Small intestine (tissue), 16 donors: ENCODE measurements at places on chromosomes 7 and 10.

GRCh38 chr7:2149672-2150444 is 82.9 kb downstream of the MAD1L1 start:
- peak; percentile 44 for DNase-seq
- peaks cover 47% of the 10 kb centered on the region for H3K36me3 ChIP-seq
- H3K4me3 ChIP-seq: no peak overlapping the region
- H3K27ac ChIP-seq: no peak overlapping the region

- peaks cover 8% of the 10 kb centered on the region for H3K36me3 ChIP-seq
- H3K4me1 ChIP-seq: no peaks in the 10 kb centered on the region
- peak; percentile 75 for DNase-seq
- H3K27me3 ChIP-seq: no peaks in the 10 kb centered on the region
Observed at GRCh38 chr10:79221110-79222051, 125.9 kb upstream of the PPIF start.

DNA sequence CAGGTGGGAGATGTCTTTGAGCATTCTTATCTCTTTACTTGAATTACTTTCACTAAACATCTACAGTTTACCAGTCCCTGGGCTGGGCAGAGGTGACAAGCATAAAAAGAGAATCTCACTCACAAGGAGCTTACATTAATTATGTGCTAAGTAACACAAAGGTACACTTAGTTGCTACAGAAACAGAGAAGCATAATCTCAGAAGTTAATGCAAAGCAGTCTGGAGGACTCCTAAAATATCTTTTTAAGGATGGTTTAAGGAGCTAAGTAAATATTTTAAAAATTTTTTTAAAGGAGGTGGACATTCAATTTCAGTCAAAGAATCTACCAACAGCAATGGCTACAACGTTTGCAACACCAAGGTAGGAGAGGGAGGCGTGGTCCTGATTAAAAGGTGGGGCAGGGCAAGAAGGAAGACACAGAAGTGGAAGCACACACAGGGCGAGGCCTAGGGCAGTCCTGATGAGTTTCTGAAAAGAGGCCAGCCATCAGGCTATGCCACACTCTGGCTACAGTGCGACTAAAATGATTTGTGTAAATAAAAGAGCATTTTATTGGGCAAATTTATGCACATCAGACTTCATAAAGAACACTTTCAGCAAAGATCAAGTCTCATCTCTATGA is 5.3 kb downstream of the LARP4B start:
- no peaks in the 10 kb centered on the region for H3K27me3 ChIP-seq
- H3K4me3 ChIP-seq: no peak overlapping the region
- H3K4me1 ChIP-seq: peaks cover 10% of the 10 kb centered on the region
- H3K36me3 ChIP-seq: peaks cover 32% of the 10 kb centered on the region

DNA sequence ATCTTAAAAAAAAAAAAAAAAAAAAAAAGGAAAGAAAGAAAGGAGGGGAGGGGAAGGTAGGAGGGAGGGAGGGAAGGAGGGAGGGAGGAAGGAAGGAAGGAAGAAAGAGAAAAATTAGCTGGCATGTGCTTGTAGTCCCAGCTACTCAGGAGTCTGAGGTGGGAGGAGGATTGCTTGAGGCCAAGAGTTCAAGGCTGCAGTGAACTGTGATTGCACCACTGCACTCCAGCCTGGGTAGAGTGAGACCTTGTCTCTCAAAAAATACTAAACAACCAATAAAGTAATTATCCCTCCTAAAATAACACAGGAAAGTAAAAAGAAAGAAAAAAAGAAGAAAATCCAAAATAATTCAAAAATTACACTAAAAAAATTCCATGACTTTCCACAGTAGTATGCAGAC is 13.8 kb upstream of the NRF1 start:
- H3K27ac ChIP-seq: no peak overlapping the region
- no peaks in the 10 kb centered on the region for H3K36me3 ChIP-seq
- no peaks in the 10 kb centered on the region for H3K27me3 ChIP-seq
- no peaks in the 10 kb centered on the region for H3K4me1 ChIP-seq

GRCh38 chr10:56547163-56547562 is 186.1 kb upstream of the ZWINT start:
- DNase-seq: no peak
- no peak overlapping the region for H3K4me3 ChIP-seq
- H3K4me1 ChIP-seq: no peaks in the 10 kb centered on the region
- H3K27me3 ChIP-seq: no peaks in the 10 kb centered on the region
- H3K36me3 ChIP-seq: no peaks in the 10 kb centered on the region

DNA sequence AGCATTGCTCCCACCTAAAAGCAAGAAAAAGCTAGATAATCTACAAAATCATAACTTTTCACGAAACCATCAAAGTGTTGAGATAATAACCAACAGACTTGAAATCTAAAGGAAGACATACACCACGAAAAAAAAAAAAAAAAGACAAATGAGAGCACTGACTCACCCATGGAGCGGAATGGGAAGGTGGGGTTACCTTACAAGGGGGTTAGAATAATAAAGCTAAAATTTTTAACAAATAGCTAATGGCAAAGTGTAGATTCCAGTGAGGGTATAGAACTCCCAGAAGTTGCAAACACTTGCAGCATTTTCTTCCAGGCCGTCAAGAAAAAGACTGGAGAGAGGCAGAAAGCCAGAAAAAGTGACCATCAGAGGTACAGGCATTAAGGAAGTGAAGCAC is 27.2 kb downstream of the IPMK start:
- H3K4me3 ChIP-seq: no peak overlapping the region
- H3K4me1 ChIP-seq: no peaks in the 10 kb centered on the region
- DNase-seq: no peak
- H3K27ac ChIP-seq: no peak overlapping the region
- H3K36me3 ChIP-seq: peaks cover 4% of the 10 kb centered on the region

- H3K4me1 ChIP-seq: no peaks in the 10 kb centered on the region
- no peak overlapping the region for H3K4me3 ChIP-seq
- no peak for DNase-seq
- H3K27ac ChIP-seq: no peak overlapping the region
- H3K36me3 ChIP-seq: no peaks in the 10 kb centered on the region
Observed at GRCh38 chr10:113846036-113846435, 7.8 kb downstream of the DCLRE1A start.

- H3K4me3 ChIP-seq: no peak overlapping the region
- H3K36me3 ChIP-seq: peaks cover 2% of the 10 kb centered on the region
- DNase-seq: no peak
Observed at GRCh38 chr7:5591278-5591874, 167.7 kb upstream of the TNRC18 start.

DNA sequence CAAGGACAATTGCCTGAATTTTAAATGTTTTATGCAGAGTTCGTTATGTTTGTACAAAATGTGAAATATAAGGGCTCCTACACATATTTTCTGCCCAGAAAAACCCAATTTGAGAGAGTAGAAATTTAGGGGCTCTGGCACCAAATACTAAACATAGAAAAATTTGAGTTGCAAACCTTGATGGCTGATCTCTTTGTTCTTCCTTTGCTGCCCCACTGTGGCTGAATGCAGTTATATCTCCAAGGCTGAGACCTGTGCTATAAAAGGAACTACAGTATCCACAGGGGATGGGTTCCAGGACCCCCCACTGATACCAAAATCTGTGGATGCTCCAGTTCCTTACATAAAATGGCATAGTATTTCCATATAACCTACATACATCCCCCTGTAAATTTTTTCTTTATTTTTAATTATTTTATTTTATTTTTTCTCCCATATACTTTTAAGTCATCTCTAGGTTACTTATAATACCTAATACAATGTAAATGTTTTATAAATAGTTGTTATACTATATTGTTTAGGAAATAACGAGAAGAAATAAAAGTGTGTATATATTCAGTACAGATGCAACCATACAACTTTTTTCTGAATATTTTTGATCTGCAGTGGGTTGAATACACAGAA is 22.5 kb downstream of the CFAP43 start:
- no peak overlapping the region for H3K4me3 ChIP-seq
- no peak overlapping the region for H3K27ac ChIP-seq
- peak; percentile 55 for DNase-seq

GRCh38 chr7:26787701-26788100 is 76.7 kb downstream of the SKAP2 start:
- no peaks in the 10 kb centered on the region for H3K4me1 ChIP-seq
- H3K36me3 ChIP-seq: no peaks in the 10 kb centered on the region
- H3K27me3 ChIP-seq: no peaks in the 10 kb centered on the region
- no peak overlapping the region for H3K27ac ChIP-seq
- DNase-seq: no peak
- H3K4me3 ChIP-seq: no peak overlapping the region

DNA sequence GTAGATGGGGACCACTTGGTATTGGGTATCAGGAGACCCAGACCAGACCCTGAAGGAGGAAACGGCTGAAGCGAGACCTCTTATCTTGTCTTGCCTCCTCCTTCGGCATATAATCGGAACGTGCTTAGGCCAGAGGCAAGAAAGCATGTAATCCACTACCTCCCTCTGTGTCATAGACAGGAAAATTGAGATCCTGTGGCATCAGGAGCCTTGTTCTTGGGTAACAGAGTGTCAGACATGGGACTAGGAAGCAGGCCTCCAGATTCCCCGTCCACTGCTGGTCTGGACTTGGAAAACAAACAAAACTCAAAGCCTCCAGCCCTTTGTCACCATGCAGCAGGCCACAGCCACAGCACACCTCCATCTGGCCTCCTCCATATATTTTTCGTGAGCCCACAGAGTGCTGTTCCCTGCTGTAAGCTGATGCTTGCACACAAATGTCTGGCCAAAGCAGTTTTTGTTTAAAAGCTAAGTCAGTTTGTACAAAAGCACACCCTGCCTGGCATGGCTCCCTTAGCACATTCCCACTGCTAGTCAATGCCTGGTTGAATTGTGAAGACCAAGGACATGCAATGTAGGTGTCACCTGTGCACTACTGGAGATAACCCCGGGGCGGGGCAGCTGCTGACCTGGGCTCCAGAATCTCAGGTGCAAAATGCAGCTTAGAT is 510.9 kb downstream of the RPS24 start:
- no peak overlapping the region for H3K27ac ChIP-seq
- no peaks in the 10 kb centered on the region for H3K36me3 ChIP-seq
- H3K4me1 ChIP-seq: peaks cover 20% of the 10 kb centered on the region
- no peak overlapping the region for H3K4me3 ChIP-seq

DNA sequence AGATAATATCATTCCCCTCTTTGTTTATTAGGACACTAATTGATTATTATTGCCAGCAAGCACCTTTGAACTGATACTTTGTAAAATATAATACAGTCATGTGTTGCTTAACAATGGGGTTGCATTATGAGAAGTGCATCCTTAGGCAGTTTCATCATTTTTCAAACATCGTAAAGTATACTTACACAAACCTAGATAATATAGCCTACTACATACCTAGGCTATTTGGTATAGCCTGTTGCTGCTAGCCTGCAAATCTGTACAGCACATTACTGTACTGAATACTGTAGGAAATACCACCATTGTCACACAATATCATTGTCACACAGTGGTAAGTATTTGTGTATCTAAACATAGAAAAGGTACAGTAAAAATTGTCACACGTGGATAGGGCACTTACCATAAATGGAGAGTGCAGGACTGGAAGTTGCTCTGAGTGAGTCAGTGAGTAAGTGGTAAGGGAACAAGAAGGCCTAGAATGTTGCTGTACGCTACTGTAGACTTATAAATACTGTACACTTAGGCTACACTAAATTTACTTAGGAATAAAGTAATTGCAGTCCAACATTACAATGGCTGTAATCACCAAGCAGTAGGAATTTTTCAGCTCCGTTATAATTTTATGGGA is 70.7 kb downstream of the LCOR start:
- no peaks in the 10 kb centered on the region for H3K4me1 ChIP-seq
- H3K4me3 ChIP-seq: no peak overlapping the region
- no peaks in the 10 kb centered on the region for H3K27me3 ChIP-seq
- no peak overlapping the region for H3K27ac ChIP-seq

GRCh38 chr10:80530251-80530650 is 7.5 kb upstream of the SH2D4B start:
- no peaks in the 10 kb centered on the region for H3K36me3 ChIP-seq
- no peak overlapping the region for H3K27ac ChIP-seq
- no peak overlapping the region for H3K4me3 ChIP-seq
- DNase-seq: no peak
- H3K27me3 ChIP-seq: no peaks in the 10 kb centered on the region

DNA sequence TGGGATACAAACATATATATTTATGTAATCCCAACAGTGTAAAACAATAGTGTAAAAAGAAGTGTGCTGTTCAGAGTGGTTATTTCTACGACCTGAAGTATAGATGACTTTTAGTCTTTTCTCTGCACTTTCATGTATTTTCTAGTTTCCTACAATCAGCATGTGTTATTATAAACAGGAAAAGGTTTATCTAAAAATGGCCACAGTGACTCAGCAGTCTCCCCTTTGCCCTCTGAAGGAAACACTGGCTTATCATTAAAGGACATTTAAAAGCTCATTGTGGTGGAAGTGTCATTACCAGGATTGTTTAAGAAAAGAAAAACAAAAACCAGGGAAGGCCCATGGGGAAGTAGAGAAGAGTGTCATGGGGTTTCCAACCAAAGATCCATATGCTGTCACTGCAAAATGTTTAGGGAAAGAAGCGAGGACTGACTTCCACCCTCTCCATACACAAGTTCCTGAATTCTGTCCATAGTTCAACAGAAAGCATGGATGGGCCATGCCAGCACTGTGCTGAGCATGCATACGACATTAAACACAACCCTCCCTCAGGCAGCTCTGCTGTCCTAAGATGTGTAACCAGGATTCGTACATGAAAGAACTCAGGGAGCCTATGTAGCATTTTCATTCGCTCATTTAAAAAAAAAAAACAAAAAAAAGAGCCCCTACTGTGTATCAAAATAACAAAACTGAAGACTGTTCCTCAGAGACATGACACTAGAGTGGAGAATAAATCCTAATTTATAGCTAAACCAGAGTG is 10.2 kb downstream of the CYREN start:
- no peak overlapping the region for H3K4me3 ChIP-seq
- H3K27me3 ChIP-seq: no peaks in the 10 kb centered on the region
- peak; percentile 59 for DNase-seq

GRCh38 chr10:108434559-108435252 is 1270.2 kb upstream of the SORCS1 start:
- H3K27me3 ChIP-seq: no peaks in the 10 kb centered on the region
- no peak overlapping the region for H3K4me3 ChIP-seq
- DNase-seq: no peak
- H3K36me3 ChIP-seq: no peaks in the 10 kb centered on the region
- H3K27ac ChIP-seq: no peak overlapping the region
- no peaks in the 10 kb centered on the region for H3K4me1 ChIP-seq

GRCh38 chr10:131065673-131066305 is 245.7 kb downstream of the TCERG1L start:
- DNase-seq: no peak
- H3K36me3 ChIP-seq: no peaks in the 10 kb centered on the region
- H3K4me1 ChIP-seq: no peaks in the 10 kb centered on the region
- H3K27me3 ChIP-seq: no peaks in the 10 kb centered on the region
- no peak overlapping the region for H3K4me3 ChIP-seq

DNA sequence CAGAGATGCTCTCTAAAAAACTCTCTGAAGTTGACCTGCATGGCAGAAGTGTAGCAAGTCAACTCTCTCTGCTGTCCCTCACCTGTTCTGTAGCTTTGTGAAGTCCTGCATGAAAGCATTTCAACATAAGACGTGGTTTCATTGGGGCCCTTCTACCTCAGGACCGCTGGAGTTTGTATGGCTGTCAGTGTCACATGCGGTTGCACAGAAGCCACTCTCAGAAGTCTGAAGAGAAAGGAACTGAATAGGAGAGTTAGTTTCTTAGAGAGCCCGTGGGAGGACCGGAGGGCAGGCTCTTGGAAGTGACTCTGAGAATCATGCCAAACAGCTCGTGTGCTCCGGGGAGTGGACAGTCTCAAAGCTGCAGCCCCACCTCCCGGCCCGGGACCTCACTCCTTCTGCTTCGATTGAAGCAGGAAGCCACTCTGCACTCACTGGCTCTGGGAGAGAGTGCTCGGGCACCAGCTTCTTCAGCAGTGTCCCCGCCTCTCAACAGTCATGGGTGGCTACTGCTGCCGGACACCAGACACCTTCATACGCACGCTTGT is 486.7 kb downstream of the SDK1 start:
- no peaks in the 10 kb centered on the region for H3K36me3 ChIP-seq
- H3K27me3 ChIP-seq: no peaks in the 10 kb centered on the region
- no peak overlapping the region for H3K4me3 ChIP-seq
- no peaks in the 10 kb centered on the region for H3K4me1 ChIP-seq
